Activated CD4-positive, alpha-beta T cell treated with anti-CD3 and anti-CD28 coated beads for 36 hours (primary cell): ENCODE measurements at places on chromosomes 16 and 17.

- DNase-seq = no peak
Measured at GRCh38 chr17:15414532-15415306, 52.7 kb downstream of the CDRT4 start.

GRCh38 chr16:27959914-27960313 is 103.6 kb downstream of the GSG1L start:
- no peak for DNase-seq

GRCh38 chr17:77153472-77153871 is 12.7 kb downstream of the SEC14L1 start:
- DNase-seq = no peak

GRCh38 chr17:19433255-19433654 is 22.2 kb downstream of the RNF112 start:
- DNase-seq = no peak
